Testis (tissue), 5 donors: ENCODE measurements at places on chromosomes 11 and 22. TPM values are rescaled to one million over a fixed set of nuclear protein-coding genes. Genes with fewer than 3 reads are reported as not detected.

DNA sequence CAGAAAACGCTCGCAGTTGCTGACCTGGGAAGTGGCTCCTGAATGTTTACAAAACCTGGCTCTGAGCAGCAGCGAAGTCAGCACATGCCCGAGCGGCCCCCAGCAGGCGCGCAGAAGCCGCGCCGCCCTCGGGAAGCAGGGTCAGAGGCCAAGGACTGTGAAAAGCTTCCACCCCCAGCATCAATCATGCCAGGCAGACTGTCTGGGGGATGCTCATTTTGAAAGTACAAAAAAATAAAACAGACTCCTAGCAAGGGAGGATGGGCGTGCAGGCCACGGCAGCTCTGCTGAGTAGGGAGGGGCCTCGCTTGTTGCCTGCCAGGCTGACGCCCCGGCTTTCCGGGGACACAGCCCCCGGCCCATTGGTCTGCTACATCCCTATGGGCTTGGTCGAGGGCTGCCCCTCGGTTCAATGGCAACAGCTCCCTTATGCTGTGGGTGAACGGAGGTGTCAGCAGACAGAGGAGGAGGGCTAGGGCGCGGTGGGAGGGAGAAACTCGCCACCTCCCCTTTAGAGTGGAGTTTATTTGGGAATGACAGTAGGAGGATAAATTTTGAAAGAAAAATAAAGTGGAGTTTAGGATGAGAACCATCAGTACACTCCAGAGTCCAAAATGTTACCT, 37.7 kb upstream of the GNB1L start:
- no peaks in the 10 kb centered on the region for H3K36me3 ChIP-seq
- no peak overlapping the region for H3K4me3 ChIP-seq
- DNase-seq = no peak
- no peaks in the 10 kb centered on the region for H3K27me3 ChIP-seq
- no peak overlapping the region for H3K27ac ChIP-seq
- peaks cover 12% of the 10 kb centered on the region for H3K4me1 ChIP-seq

The C11orf52 gene
- total RNA-seq = 2.0 TPM

- H3K4me3 ChIP-seq = no peak overlapping the region
- DNase-seq = no peak
- no peaks in the 10 kb centered on the region for H3K36me3 ChIP-seq
- no peaks in the 10 kb centered on the region for H3K27me3 ChIP-seq
- no peak overlapping the region for H3K27ac ChIP-seq
Observed at GRCh38 chr11:124302347-124303125, 11.2 kb downstream of the OR8D1 start.

- H3K4me1 ChIP-seq = peaks cover 36% of the 10 kb centered on the region
- no peak overlapping the region for H3K27ac ChIP-seq
- no peaks in the 10 kb centered on the region for H3K36me3 ChIP-seq
- DNase-seq = no peak
- H3K4me3 ChIP-seq = no peak overlapping the region
- H3K27me3 ChIP-seq = no peaks in the 10 kb centered on the region
Observed at GRCh38 chr22:23222033-23222792, 41.9 kb downstream of the BCR start.

GRCh38 chr11:46235777-46236688, 41.4 kb upstream of the CREB3L1 start:
- H3K4me3 ChIP-seq = no peak overlapping the region
- H3K36me3 ChIP-seq = no peaks in the 10 kb centered on the region
- no peak for DNase-seq
- H3K4me1 ChIP-seq = peaks cover 11% of the 10 kb centered on the region
- no peak overlapping the region for H3K27ac ChIP-seq
- H3K27me3 ChIP-seq = no peaks in the 10 kb centered on the region

DNA sequence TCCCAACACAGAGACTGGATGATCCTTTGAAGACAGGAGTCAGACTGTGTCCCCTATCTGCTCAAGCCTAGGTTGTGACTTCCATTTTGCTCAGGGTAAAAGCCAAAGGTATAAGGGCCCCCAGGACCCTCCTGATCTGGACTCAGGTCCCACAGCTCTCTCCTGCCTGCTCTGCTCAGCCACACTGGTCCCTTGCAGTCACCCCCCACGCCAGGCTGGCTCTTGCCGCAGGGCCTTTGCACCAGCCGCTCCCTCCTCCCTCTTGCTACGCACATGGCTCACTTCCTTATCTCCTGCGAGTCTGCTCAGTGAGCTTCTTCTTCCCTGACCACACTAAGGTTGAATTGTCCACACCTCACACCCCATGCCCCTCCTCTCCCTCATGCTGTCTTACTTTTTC, 28.4 kb upstream of the CACNG2 start:
- no peaks in the 10 kb centered on the region for H3K4me1 ChIP-seq
- no peaks in the 10 kb centered on the region for H3K36me3 ChIP-seq
- no peak overlapping the region for H3K4me3 ChIP-seq
- H3K27ac ChIP-seq = no peak overlapping the region

- no peak overlapping the region for H3K27ac ChIP-seq
- no peaks in the 10 kb centered on the region for H3K27me3 ChIP-seq
- H3K36me3 ChIP-seq = no peaks in the 10 kb centered on the region
Observed at GRCh38 chr11:94604482-94604881, 37.3 kb downstream of the PIWIL4 start.

DNA sequence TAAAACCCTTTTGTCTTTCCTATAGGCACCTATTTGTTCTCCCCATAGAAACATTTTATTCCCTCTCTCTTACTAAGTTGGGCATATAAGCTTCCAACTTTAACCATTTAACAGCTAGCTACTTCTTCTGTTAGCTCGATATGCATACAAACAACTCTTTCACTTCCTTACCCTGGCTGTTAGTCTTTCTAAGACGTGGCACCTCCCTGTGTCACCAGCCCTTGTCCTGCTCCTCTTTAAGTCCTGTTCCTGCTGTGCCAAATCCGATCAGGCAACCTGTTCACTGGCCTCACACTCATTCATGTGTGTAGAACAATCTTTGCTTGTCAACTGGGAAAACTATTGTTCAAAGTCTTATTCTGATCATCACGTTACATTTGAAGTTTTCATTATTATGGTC, 1376.1 kb upstream of the TENM4 start:
- H3K27ac ChIP-seq = no peak overlapping the region
- no peaks in the 10 kb centered on the region for H3K36me3 ChIP-seq
- H3K4me1 ChIP-seq = no peaks in the 10 kb centered on the region
- H3K27me3 ChIP-seq = no peaks in the 10 kb centered on the region
- no peak for DNase-seq
- H3K4me3 ChIP-seq = no peak overlapping the region

The MFRP gene
- not detected for total RNA-seq

The ATG2A gene
- total RNA-seq = 56.1 TPM

DNA sequence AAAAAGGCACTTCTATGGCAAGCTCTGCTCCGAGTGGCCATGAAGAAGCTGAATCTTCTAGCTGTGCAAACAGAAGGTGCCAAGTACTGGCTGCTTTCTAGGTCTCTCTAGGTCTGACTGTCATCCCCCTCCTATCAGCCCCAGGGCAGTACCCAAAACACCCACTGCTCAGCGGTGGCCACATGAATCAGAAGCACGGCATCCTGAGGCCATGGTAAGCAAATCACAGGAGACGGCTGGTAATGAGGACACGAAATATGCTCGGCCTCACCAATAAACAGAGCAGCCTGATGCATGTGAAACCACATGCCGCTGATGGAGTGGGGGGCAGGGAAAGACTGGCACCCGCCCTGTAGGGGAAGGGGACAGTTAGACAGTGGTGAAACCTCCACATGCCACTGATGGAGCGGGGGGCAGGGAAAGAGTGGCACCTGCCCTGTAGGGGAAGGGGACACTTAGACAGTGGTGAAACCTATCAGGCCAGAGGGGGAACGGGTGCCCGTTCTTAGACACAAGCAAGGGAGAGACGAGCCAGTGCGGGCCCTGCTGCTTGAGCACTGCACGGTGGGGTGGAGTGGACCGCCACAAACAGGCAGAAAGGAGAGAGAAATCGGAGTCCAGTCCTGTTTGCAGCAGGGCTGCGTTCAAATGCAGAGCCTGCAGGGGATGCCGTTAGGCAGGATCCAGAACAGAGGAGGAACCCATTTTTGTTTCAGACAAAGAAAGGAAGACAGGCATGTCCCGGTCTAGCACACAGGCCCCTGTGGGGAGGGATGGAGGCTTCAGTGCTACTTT, 29.9 kb upstream of the MOB2 start:
- no peak for DNase-seq
- H3K4me3 ChIP-seq = no peak overlapping the region
- no peaks in the 10 kb centered on the region for H3K27me3 ChIP-seq

DNA sequence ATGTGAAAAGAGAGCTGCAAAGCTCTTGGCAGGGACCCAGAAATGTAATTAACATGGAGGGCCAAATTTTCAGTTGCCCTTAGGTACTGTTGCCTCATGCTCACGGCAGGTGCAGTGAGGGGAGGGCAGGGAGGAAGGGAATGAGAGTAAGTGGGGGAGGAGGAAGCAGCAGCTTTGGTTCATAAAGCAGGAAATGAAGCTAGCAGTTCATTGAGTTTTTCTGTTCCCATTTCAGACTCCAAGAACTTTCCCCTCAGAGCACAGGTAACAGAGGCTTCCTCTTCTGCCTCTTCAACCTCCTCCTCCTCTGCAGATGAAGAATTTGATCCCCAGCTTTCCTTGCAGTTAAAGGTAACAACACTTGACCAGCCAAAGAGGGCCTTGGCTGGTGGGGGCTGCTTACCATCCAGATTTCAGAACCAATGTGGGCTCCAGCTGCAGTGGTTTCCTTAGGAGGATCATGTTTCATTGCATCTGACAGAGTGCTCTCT, 57.9 kb upstream of the PARVA start:
- no peaks in the 10 kb centered on the region for H3K36me3 ChIP-seq
- H3K4me1 ChIP-seq = no peaks in the 10 kb centered on the region
- DNase-seq = no peak
- no peaks in the 10 kb centered on the region for H3K27me3 ChIP-seq

DNA sequence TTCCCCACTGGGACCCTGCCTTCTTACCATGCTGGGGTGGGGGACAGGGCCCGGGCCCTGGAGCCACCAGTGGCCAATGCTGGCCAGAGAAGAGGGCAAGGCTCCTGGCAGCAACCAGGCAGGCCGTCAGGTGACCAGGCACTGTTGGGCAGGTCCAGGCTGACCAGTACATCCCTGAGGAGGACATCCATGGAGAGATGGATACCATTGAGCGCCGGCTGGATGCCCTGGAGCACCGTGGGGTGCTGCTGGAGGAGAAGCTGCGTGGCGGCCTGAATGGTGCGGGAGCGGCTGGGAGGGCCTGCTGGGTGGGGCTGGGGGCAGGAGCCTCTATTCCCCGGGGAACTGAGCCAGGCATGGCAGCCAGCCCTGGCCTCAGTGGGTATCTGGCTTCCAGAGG, 21.0 kb downstream of the C22orf23 start:
- H3K27ac ChIP-seq = peak overlapping the region; percentile 72
- no peaks in the 10 kb centered on the region for H3K36me3 ChIP-seq
- no peak overlapping the region for H3K4me3 ChIP-seq
- peaks cover 43% of the 10 kb centered on the region for H3K4me1 ChIP-seq

DNA sequence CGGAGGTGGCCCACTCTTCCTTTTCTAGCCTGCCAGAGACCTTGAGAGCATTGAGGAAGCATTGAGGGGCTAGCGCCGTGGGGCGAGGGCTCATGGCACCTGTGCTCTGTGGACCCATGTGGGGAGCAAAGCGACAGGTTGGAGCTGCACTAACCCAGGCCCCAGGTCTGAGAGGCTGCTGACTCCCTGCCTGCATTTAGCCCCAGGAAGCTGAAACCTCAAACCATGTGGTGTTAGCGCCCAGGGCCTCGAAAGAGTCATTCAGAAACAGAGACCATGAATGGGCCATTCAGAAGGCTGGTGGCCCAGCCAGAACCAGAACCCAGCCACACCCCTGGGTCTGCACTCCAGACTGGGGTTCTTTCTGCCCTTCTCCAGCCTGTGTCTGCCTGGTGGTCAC, 88.6 kb downstream of the BCR start:
- H3K4me1 ChIP-seq = peaks cover 4% of the 10 kb centered on the region
- no peaks in the 10 kb centered on the region for H3K27me3 ChIP-seq
- DNase-seq = no peak
- H3K4me3 ChIP-seq = no peak overlapping the region

The FBXO3 gene
- total RNA-seq = 39.3 TPM

The SCGB2A2 gene
- not detected for total RNA-seq

DNA sequence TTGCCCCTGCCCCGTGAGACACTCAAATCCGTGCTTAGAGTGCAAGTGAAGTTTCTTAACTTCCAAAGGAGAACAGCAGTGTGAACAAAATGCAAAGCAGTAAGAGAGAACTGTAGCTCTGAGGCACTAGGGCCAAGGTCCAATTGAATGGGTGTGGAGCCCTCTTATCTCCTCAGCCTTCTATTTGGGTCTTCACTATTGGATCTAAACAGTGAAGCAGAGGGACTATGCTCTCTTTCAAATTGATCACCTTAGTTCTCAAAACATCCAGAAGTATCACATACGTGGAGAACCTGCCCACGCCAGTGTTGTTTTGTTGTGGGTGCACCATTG, 49.6 kb downstream of the C22orf31 start:
- H3K4me1 ChIP-seq = peaks cover 20% of the 10 kb centered on the region
- DNase-seq = no peak
- H3K27me3 ChIP-seq = no peaks in the 10 kb centered on the region
- no peak overlapping the region for H3K4me3 ChIP-seq
- no peaks in the 10 kb centered on the region for H3K36me3 ChIP-seq
- H3K27ac ChIP-seq = no peak overlapping the region

- no peaks in the 10 kb centered on the region for H3K27me3 ChIP-seq
- no peak overlapping the region for H3K4me3 ChIP-seq
- H3K36me3 ChIP-seq = no peaks in the 10 kb centered on the region
- no peaks in the 10 kb centered on the region for H3K4me1 ChIP-seq
- DNase-seq = peak; percentile 57
Observed at GRCh38 chr11:83836883-83837654, 550.9 kb upstream of the CCDC90B start.

The OR5B21 gene
- total RNA-seq = 0.62 TPM
